HCT116 (cell line): ENCODE measurements at places on chromosomes 16 and 17.
A peak's percentile ranks its signal among the peaks of the same experiment; 100 is the strongest.

GRCh38 chr16:31043352-31043751 lies 10.0 kb downstream of the STX4 start:
- DNase-seq, result no peak

GRCh38 chr16:53998966-53999522 lies 287.5 kb downstream of the IRX3 start:
- DNase-seq, result no peak

DNA sequence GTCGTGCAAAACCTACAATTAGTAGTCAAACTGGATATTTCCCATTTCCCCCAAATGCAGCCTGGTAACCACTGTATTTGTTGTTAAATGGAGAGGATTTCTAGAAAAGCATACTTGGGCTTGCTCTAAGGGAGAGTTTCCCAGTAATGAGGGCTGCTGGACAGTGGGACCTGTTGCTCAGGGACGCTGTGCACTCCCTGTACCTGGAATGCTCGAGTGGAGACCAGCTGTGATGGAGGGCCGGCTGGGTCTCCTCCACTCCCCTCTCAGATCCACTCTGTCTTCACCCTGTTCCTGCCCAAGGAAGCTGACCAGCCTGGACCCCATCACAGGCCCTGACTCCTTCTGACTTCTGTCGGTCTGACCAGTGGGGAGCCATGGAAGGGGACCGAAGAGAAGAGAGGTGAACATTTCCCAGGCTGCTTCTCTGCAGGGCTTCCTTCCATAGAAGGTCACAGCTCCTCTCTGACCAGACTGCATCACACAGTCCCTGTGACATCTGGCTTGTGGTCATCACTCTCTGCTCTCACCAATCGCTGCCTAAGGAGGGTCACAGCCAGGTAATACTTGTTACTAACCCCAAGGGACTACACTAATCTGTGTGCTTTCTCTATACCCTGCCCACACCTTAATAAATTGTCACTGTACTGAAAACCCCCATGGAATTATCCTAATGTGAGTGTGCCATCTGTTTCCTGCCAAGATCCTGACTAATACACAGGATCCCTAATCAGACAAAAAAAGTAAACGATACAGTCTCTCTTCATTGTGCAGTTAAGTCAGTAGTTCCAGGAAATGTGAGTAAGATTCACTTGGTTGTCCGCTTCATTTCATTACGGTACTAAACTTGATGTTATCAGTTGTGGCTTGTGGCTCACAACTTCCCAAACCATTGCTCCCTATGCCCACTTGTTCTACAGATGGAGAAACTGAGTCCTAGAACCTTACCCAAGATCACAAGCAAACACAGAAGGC lies 102.4 kb downstream of the CCT6B start:
- DNase-seq, result no peak

GRCh38 chr17:3801347-3801746 lies 359 bp upstream of the ITGAE start:
- no peak for DNase-seq

DNA sequence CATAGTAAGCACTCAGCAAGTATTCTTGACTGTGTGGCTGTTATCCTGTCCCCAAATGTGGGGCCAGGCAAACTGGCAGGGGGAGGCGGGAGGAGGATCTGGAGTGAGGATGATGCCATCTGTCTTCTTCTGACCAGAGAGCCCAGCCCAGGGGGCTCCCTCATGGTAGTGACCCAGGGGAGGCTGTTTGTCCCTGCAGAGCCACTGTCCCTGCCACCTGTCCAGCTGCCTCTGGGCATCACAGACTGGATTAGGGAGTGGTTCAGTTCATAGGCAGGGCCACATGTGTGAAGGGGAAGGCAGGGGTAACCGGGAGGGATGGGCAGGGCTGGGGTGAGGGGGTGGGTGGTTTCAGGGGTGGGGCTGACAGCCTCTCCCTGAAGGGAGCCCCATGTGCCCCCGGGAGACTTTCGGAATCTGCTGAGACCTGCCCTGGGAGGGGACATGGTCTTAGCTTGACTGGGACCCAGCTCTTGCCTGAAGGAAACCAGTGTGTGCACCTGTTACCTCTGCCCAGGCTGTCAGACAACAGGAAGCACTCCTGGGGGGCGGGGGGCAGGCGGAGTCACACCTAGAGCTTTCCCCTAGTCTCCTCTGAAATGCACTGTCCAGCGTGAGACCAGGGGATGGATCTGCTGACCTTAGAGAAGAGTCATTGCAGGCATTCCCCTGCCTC lies 15.2 kb downstream of the ARHGAP23 start:
- no peak for DNase-seq

DNA sequence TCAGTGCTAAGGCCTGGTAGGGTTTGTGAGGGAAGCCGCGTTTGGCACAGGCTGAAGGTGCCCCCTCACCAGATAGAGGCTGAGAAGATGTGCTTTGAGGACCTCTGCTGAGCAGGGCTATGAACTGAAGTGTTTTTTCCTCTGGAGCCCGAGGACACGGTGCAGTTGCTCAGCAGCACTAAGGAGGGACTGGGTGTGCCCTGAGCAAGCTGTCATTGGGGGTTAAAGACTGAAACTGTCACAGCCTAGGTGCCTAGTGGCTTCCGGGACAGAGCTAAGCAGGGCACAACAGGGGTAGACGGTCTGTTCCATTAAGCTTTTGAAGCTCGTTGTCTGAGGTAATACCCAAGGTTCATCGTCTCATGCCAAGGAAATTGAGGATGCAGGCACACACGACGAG lies 24.8 kb upstream of the ASGR2 start:
- DNase-seq, result no peak

GRCh38 chr16:49734331-49734730 lies 121.6 kb downstream of the ZNF423 start:
- DNase-seq, result no peak

DNA sequence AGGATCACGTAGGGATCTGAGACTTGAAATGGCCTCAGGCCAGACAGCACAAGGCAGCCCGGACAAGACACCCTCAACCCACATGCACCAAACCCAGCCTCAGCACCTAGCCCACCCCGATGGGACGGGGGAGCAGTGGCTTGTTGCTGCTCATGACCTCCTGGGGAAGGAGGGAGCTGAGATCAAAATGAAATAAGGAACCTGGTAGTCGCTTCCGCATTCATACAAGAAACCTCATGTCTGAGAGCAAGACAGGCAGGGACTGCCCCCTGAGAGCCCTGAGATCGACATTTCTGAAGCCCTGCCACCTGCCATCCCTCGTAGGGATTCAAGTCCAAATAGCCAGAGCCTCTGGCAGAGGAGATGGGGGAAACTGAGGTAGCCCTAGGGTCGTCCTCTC lies 5.7 kb upstream of the CEP131 start:
- no peak for DNase-seq

- no peak for DNase-seq
Measured at GRCh38 chr17:19387921-19388521, 1.0 kb upstream of the MFAP4 start.

- DNase-seq, result no peak
Measured at GRCh38 chr17:58332778-58333735, 4.5 kb upstream of the TSPOAP1 start.

DNA sequence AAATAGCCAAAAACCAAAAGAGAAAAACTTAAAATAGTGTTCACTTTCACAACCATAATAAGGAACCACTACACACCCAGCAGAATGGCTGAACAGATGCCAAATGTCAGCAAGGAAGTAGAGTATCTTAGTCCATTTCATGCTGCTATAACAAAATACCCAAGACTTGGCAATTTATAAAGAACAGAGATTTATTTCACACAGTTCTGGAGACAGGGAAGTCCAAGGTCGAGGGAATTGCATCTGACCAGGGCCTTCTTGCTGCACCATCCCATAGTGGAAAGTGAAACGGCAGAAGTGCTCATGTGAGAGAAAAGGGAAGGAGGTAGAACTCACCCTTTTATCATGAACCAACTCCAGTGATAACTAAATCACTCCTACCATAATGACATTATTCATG lies 33.8 kb upstream of the CCL22 start:
- DNase-seq, result no peak

DNA sequence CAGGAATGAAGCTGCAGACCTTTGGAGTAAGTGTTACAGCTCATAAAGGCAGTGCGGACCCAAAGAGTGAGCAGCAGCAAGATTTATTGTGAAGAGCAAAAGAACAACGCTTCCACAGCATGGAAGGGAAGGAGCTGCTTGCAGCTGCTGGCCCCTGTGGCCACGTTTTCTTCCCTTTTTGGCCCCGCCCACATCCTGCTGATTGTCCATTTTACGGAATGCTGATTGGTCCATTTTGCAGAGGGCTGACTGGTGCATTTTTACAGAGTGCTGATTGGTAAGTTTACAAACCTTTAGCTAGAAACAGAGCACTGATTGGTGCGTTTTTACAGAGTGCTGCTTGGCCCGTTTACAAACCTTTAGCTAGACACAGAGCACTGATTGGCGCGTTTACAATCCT lies 841.5 kb downstream of the CDH11 start:
- no peak for DNase-seq

DNA sequence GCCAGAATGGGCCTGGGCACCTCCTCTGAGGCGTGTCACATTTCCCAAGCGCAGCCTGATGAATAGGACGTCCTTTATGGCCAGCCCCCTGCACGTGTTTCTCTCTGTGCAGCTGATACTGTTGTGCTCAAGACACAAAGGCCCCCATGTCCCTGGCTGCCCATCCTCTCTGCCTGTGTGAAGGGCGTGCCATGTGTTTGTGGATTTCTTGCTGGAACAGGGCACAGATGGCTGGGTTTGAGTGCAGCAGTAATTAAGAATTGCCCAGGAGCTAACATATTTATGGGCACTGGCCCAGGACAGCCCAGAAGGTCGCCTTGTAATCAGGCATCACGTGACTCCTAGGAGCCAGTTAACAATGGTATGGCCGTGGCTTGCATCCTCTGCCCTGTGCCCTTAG lies 181.1 kb downstream of the CCDC182 start:
- DNase-seq, result no peak

DNA sequence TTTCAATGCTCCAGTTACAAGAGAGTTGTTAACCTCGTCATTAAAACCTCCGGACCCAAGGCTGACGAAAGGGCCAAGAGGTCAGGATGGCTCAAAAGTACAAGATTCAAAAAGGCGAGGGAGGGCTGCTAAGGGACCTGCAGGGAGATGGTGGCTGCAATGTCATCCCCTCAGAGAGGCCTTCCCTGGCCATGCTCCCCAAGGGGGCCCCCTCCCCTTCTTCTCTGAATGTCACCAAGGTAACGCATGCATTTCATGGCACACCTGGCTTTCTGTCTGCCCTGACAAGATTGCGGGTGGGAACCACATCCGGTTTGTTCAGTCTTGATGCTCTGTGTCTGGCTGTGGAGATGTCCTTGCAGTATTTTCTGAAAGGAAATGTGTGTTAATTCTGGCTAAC lies 89.9 kb downstream of the C16orf78 start:
- no peak for DNase-seq

- DNase-seq, result no peak
Measured at GRCh38 chr16:59605706-59606105, 871.6 kb upstream of the GOT2 start.

DNA sequence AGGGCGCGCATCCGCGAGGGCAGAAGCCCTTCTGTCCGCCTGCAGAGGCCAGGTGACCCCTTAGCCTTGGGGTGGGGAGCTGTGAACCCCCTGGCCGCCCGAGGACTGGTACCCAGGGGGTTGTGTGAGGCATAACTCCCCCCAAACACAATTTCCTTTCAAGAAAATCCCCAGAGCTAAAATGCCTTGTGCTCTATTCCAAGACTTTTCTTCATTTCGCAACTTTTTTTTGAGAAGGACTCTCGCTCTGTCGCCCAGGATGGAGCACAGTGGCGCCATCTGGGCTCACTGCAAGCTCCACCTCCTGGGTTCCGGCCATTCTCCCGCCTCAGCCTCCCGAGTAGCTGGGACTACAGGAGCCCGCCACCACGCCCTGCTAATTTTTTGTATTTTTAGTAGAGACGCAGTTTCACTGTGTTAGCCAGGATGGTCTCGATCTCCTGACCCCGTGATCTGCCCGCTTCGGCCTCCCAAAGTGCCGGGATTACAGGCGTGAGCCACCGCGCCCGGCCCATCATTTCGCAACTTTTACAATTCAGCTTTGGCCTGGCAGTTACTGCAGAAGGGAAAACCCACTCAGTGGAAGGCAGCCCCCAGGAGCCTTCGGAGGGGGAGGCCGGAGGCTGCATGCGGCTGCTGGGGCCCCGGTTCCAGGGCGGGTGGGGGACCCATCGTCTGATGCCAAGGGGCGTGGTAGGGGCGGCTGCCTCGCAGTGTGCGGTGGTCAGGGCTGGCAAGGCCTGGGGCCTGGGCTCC lies 963 bp upstream of the APRT start:
- DNase-seq, result no peak

GRCh38 chr16:49604602-49605001 lies 231.0 kb downstream of the C16orf78 start:
- DNase-seq, result no peak

- no peak for DNase-seq
Measured at GRCh38 chr16:86814256-86814655, 235.9 kb downstream of the FOXL1 start.

DNA sequence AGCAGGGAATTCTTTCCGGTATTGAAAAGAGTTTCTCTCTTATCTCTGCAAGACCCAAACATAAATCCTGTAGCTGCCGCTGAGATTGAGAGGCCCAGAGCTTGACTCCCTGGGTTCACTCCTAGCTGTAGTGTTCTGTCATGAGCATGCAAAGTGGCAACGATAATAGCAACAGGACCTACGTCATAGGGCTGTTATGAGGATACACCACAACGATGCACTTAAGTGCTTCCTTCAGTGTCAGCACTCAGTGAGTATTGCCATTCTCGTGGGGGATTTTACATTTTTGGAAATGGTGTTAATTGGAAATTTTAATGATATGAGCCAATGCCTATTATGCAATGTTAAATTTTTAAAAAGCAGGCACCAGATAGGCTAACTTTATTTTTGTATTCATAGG lies 199.8 kb downstream of the CYLD start:
- no peak for DNase-seq

- peak; percentile 65 for DNase-seq
Measured at GRCh38 chr16:85172455-85173145, 60.3 kb upstream of the CIBAR2 start.

DNA sequence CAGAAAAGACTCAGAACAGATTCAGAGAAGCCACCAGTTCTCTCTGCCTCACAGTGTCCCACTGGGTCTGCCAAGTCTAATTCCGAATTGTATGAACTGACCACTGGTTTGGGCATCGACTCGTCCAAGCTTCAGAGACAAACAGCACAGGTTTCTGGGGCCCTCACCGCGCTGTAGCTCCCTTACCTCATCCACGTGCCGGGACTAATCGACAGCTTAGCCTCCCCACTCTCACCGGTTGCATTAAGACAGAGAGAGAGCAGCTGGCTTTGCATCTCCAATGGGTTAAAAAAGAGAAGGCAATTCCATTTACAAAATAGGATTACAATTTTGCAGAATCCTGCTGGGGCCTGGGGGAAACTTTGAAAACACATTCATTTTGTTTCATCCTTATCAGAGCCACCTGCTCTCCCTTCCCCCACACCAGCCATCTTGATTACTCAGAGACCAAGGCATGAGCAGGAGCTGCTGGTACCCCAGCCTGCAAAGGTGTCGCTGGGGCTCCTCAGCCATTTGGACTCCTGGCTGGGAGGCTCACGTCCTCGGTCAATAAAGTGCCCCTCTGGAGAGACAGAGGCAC lies 95.3 kb upstream of the RPL38 start:
- DNase-seq, result no peak
